ENCODE measurements at places on chromosomes 1 and 21.

GRCh38 chr21:26438976-26439375 lies 134.1 kb downstream of the CYYR1 start:
- no peak for DNase-seq

DNA sequence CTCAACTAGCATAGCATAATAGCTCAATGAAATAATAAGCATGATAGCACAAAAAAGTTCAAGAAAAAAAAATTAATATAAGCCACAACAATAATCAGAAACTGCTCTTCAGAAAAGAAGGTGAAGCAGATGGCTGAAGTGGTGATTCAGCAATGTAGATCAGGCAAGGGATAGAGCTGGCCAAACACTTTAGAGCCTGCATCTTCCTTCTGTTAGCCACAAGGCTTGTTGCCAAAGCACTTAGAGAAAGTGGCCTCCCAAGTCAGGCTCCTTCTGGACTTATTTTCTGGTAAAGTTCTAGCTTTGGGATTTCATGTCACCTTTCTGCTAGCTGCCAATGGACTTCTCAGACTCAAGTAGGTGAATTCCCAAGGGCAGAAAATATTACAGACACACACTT lies 60.3 kb upstream of the C1orf87 start:
- DNase-seq, result no peak

DNA sequence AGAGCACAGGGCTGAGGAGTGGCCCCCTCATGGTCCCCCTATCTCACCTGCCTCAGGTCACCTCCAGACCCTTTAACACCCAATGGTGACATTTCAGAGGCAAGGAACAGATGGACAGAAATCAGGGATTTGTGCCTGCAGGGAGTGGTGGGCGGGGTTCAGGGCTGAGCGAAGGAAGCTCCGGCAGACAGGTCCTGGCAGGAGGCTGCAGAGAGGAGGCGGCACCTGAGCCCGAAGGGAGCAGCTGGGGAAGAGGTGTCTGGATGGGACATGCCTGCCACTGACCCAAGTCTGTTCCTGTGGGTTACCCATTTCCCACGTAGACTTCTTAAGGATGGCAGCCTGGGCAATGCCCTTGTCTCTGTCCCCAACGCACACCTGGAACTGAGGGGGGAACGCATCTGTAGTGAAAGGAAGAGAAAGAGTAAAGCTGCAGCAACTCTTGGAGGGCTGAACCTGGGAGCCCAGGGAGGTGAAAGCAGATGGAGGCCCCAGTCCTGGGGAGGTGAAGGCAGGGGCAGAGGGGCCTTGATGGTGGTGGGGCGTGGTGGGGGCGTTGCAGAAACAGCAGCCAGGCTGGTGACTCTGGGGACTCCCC lies 61.6 kb upstream of the ADARB1 start:
- DNase-seq, result no peak

DNA sequence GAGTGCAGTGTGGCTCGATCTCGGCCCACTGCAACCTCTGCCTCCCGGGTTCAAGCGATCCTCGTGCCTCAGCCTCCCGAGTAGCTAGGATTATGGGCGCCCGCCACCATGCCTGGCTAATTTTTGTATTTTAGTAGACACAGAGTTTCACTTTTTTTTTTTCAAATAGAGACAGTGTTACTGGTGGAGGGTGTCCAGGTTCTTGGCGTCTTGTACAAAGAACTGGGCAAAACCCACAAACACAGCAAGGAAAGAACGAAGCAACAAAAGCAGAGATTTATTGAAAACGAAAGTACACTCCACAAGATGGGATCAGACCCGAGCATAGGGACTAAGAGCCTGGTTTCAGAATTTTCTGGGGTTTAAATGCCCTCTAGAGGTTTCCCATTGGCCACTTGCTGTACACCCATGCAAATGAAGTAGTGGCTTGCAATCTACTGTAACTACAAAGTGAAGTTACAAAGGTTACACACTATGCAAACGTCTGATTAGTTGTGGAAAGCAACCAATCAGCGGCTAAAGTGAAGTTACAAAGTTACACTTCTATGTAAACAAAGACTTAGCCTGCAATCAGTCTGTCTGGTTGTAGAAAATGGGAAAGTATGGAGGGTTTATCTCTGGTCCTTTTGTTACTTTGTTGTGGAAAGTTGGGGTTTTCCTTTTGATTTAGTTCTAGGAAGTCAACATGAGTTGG lies 199.1 kb downstream of the DYRK1A start:
- DNase-seq, result no peak

- DNase-seq, result no peak
Measured at GRCh38 chr1:159831412-159832141, 4.9 kb downstream of the SLAMF8 start.

DNA sequence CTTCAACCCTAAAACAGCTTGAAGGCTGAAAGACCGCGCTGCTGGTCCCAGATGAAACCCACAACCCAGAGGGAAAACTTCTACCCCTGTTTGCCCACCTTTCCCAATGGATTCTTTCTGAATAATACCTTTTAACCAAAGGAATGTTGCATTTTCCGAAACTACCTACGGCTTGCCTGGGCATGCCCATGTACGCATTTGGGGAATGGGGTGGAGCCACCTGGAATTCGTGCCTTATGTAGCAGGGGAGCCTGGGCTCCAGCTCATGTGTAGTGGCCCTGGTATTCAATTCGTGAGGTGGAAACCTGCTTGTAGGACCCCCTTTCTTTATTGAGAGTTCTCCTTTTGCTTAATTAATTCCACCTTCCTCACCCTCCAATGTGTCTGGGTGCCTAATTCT lies 256.6 kb upstream of the RGS18 start:
- DNase-seq, result no peak

- DNase-seq, result no peak
Measured at GRCh38 chr21:31580866-31581276, 78.6 kb upstream of the SOD1 start.

DNA sequence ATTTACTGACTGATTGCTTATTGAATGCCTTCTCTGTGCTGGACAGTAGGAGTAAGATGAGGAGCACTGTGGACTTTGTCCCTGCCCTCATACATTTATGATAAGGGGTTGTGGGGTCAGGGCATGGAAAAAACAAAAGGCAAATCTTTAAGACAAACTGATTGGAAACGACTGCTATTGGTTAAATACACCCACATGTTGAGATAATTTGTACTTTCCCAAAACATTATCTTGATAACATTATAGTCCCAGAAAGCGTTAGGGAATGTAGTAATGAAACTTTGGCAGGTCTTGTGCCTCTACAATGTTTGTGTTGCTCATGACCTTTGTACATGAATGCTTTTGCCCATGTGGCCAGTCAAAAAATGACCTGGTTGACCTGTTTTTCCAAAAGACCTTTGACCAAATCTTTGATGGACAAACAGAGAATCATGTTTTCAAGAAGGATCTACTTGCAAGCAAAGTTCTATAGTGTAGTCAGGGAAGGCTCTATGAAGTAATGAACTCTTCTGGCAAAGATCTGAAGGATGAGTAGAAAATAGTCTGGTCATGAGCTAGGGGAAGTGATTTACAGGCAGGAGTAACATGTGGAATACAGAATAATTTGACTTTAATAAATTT lies 50.9 kb downstream of the LEPR start:
- DNase-seq, result no peak
